ENCODE measurements at places on chromosomes 12 and 14.
A peak's percentile ranks its signal among the peaks of the same experiment; 100 is the strongest.

DNA sequence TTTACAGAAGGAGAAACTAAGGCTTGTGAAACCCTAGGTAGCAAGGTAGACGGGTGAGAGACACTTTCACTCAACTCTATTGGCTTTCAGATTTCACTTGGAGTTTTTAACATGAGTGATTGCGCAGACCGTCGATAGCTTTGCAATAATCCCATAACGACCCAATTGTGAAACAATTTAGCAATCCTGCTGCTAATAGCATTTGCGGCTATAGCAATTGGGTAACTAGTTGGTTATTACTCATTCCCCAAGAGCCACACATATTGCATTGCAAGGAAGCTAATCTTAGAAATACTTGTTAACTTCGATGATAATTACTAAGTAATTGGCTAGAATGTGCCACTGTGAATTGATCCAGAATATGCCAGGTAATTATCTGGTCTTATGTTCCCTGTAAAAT is 159.9 kb upstream of the NOS1 start:
- no peak for DNase-seq

GRCh38 chr12:112167718-112168525 is 42.6 kb downstream of the TRAFD1 start:
- no peak for DNase-seq

DNA sequence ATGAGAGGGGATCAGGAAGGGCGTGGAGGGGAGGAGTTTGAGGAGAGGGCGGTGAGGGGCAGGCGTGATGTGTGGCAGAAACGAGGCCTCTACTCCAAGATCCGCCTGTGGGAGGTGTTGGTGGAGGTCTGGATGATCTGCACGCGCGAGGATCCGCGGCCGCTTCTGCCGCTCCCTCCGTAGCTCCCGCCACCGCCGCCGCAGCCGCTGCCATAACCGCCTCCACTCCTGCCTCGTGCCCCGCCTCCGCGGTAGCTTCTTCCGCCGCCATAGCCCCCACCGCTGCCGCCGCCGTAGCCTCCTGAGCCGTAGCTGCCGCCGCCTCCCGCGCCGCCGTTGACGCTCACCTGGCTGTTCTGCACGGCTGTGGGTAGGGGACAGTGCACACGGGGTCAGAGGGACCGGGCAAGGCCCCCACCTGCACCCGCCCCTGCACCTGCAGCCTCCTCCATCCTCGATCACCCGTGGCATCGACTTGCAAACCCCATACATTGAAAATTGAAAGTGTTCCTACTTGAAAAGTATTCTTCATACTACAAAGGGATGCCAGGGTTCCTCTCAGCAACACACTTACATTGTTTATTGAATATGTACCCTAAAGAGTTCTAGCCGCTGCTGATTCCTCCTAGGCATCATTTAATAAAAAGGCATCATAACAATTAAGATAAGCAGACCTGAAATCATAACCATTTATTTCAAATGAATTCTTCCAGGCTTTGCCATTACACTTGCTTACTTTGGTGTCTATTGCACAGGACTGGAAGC is 11.1 kb upstream of the KRT1 start:
- DNase-seq, result no peak

DNA sequence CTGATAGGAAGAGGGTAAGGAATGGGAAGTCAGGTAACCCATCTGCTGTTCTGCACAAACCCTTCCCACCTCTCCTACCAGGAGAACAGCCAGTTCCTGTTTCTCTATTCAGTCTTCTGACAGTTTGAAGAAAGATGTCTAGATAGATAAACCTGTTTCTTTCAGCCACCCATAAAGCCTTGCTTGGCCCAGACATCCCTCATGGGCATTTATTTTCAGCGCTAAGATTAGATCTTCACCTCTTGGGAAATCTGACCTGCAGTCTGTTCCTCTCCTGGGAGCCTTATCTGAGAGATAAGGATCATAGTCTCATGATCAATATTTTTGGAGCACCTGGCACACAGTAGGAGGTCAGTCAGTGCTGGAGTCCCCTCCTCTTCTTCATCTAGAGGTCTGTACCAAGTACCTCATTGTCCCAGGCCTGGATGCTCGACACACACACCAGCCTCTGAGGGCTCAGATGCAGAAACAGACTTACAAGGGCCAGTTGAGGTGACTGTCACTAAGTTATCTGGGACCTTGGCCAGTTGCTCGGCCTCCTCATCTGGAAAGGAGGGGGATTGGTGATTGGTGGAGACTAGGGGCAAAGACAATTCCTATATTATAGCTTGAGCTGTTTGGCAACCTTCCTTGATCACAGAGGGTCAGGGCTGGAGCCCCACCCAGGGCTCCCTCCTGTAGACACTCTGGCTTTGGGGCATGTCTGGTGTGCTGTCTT is 18.2 kb downstream of the ACVRL1 start:
- DNase-seq, result no peak

GRCh38 chr12:9027161-9028059 is 38.1 kb downstream of the KLRG1 start:
- no peak for DNase-seq

- DNase-seq, result peak; percentile 12
Observed at GRCh38 chr14:51963286-51963685, 26.1 kb upstream of the RTRAF start.

DNA sequence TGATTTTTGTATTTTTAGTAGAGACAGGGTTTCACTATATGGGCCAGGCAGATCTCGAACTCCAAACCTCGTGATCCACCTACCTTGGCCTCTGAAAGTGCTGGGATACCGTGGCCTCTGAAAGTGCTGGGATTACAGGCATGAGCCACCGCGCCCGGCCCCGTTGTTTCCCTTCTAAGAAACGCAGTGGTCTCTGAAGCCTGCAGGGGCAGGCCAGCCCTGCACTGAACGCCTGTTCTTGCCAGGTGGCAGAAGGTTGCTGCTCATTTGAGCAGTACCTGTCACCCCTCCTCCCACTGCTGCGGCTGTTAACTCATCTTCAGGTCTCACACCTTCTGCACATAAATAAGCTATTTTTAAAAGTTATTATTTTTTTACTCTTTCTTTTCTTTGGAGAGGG is 24.3 kb downstream of the GPRC5A start:
- no peak for DNase-seq

DNA sequence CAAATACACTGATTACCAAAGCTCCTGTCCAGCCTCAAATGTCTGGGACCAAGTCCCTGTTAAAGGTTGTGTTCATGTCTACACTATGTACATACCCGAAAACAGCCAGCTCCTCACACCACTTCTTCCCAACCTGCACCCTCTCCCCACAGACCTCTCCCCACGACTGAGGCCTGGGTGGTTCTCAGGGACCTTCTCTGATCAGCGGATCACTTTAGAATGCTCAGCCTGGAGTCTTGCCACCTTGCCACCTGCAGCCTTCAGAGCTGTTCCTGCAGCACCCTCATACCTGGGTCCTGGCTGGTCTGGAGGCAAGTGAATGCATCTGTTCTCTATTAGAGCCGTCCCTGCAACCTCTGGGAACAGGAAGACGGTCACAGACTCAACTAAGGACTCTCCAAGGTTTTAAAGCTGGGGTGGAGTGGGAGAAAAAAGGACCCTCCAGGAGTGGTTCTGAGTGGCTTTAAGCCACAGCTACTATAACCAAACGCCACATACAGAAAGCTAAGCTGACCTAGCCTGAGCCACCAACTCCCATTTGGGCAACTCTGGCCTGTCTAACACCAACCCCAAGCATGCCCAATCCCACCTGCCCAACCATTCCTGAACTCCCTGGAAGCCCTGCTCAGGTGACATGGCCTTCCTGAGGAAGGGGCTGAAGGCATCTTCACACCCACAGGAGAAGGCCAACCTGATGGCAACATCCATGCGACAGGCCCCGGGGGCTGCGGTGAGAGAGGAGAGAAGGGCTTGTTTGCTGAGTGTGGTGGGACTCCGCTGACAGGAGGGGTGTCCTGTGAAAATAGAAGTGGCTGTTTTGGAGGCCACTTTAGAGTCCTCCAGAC is 8.6 kb downstream of the KRT2 start:
- DNase-seq, result no peak

GRCh38 chr14:66234411-66234810 is 251.8 kb upstream of the CCDC196 start:
- no peak for DNase-seq

DNA sequence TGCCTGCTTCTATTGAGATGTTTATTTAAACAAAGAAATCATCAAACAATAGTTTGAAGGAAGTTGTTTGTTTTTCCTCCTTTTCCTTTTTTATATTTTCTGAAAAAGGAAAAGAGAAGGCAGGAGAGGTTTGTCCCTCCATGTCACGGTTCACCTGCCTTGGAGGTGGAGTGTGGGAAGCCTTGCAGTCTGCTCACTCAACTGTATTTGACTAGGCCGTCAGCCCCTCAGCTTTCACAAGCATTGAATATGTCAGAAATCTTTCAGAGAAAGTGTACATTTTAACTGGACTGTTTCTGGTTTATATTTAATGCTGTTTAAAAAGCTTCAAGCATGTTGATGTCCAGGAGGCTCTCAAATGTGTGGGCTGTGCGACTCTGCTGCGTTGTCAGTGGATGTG is 370.4 kb downstream of the NPAS3 start:
- no peak for DNase-seq

- DNase-seq, result no peak
Observed at GRCh38 chr12:65667932-65668331, 156.4 kb upstream of the HMGA2 start.

GRCh38 chr14:21768116-21768874 is 94.7 kb upstream of the OR4E1 start:
- DNase-seq, result no peak

DNA sequence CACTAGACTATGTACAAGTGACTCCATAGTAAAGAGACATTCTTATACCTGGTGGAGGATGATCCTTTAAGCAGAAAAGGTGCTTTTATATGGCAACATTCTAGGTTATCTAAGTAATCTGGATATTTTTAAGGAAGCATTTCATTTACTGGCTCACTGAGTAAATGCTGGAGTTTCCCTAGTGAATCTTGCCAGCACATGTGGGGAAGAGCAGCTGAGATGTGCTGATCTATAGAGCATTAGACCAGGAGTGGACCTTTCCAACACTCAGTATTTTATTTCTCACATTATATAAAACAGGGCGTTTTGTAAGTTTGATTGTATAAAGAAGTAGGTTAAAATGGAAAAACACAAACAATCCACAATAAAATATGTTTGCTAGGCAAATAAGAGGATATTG is 478.5 kb downstream of the ATP23 start:
- no peak for DNase-seq

DNA sequence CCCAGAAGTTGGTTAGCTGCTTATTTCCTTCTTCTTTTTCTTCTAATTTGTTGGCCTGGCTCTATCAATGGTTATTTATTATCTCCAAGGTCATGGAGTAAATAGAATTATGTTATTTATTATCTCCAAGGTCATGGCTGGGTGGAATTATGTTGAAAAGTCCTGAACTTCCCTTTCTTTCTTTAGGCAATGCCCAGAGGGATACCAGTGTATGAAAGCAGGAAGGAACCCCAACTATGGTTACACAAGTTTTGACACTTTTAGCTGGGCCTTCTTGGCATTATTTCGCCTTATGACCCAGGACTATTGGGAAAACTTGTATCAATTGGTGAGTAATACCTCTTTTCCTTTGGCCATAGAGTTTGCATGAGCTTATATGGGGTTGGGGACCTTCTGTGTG is 111.6 kb downstream of the SCN8A start:
- no peak for DNase-seq

DNA sequence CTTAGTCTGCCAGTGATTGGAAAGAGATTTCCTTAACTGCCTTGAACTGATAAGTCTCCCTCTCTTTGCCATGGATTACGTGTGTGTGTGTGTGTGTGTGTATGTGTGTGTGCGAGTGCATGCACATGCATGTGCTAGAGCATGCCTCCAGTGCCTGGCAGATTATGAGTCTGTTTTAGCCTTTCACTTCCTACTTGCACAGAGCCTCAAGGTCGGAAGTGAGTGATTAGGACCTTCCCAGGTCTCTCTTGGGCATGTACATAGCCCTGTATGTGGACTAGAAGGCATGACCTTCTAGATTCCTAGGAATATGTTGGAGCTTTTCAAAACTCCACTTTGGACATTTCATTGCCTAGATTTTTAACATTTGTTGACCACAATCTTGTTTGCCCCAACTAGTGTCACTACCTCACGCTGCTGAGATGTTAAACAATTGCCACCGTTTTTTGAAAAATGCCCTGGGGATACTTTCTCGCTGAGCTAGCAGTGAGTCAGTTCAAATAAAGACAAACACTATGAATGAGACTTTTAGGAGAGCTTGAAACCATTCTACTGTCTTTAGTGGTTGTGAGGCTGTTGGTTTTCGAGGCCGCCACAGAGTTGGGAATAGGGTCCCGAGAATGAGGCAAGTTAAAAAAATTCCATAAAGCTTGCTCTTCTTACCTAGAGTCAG is 28.2 kb downstream of the KIAA0586 start:
- no peak for DNase-seq

DNA sequence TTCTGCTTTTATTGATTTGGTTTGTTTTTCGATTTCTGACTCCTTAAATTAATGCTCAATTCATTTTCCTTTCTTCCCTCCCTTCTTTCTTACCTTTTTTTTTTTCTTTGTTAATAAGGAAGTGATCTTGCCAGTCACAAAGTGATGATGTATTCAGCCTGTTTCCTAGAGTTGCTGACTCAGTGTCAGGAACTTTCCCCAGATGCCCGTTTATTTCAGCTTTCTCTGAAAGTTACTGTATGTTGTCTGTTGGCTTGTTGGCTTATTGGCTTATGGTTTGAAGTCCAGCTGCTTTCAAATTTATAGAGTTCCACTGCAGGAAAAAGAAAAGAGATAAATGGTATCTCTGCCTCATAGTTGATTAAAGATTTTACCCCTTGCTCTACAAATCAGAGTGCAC is 12.4 kb upstream of the SLC6A15 start:
- DNase-seq, result peak; percentile 15

DNA sequence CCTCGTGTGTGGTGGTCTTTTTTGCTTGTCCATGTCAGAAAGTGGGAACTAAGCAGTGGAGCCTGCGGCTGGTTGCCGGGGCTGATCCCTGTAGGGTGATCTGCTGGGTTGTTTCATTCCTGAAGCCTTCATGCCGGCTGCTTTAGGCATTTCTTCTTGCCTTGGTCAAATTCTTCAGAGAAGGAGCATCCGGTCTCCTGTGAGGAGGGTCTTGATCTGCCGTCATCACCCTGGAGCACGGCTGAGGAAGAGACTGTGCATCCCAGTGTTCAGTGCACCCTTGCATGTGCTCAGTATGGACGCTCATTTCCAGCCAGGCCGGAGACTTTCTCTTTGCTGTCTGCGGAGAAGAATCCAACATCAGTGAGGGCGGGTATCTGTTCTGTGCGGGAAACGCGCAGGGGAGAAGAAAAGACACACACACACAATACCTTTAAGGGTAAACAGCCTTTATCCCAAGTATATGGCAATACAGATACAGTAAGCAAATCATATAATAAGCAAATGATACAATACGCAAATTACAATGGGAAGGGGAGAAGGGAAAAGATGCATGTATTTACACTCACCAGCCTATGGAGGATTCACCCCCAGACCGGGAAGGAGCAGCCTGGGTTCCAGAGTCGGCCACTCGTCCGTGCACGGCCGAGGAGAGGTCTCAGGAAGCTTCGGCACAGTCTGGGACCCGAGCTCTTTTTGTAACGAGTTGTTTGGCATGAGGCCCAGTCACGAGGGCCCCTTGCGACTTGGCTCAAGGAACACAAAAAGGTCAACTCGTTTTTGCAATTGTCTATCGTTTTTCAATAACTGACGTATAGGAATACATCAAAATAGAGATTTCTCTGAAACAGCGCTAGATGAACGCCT is 1366.8 kb upstream of the TMEM132C start:
- DNase-seq, result no peak

- DNase-seq, result no peak
Observed at GRCh38 chr14:54480830-54481562, 7.8 kb downstream of the GMFB start.

- no peak for DNase-seq
Observed at GRCh38 chr12:64175254-64175945, 46.7 kb downstream of the KICS2 start.

Measured in brain pericyte (primary cell).